AG09309 (cell line): ENCODE measurements at places on chromosomes 16 and 17.

- DNase-seq: no peak
These were observed 469.6 kb downstream of the SOX9 start for GRCh38 chr17:72590382-72590781.

DNA sequence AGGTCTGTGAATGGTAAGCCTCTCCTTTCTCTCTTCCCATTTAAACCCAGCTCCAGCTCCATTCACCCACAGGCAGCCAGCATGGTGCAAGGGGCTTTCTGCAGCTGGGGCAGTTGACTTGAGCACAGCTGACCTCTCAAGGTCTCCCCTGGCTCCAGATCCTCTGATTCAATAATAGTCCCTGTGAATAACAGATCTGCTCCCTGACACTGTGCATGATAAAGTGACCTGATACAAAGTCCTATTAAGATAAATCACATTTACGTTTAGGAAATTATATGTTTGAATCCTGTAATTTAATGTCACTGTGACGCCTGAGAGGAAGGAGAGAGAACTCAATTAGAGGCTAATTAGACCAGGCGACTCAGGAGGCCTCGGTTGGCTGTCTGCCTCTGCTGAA lies 540.4 kb upstream of the CDH11 start:
- DNase-seq: no peak

DNA sequence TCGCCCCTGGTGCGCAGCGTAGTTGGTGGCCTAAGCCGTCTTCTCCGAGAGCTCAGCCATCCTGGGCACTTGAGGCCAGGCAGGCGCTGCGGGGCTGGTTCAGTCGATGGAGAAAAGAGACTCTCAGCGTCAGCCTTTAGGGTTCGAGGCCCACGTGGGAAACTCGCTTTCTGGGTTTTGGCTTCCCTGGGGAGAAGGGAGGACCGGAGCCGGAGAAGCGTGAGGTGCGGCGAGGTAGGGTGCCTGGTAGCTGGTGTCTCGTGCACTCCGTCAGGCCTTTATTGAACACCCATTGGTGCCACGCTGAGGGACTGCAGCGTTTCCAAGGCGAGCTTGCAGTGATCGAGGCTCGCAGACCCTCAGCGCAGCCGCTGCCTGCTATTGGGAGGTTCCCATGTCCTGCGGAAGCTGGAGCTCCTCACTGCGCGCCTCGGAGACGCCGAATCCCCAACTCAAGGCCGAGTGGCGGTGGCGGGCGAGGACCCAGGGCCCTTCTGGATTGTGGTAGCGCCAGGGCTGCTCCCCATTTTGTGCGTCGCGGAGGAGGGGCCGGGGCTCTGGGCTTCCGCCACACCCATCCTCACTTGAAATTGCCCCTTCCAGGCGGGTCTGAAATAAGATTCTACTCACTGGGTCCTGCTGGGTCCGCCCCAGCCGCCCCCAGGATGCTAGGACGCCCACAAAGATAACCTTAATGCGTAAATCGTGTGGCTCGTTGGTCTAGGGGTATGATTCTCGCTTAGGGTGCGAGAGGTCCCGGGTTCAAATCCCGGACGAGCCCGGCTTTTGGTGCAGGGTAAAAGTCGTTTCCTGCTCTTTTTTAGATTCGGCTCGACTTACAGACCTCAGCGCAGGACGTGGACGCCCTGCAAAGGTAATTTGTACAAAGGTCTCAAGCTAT lies 1.2 kb downstream of the OR1F1 start:
- no peak for DNase-seq

DNA sequence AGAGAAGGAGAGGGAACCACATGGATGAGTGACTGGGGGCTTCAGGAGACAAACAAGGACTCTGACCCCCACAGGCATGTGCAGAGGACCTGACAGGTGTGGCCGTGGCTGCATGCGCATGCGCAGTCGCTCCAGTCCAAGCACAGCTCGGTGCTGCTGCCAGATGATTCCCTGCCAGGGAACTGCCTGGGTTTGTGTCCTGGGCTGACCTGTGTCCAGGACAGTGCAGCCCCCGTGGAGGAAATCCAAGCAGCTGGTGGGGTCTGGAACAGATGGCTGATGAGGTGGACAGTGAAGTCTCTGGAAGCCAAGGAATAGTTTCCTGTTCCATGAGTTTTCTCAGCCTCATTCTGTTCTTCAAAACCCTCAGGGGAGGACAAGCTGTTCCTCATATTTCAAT lies 27.3 kb downstream of the LASP1 start:
- no peak for DNase-seq

DNA sequence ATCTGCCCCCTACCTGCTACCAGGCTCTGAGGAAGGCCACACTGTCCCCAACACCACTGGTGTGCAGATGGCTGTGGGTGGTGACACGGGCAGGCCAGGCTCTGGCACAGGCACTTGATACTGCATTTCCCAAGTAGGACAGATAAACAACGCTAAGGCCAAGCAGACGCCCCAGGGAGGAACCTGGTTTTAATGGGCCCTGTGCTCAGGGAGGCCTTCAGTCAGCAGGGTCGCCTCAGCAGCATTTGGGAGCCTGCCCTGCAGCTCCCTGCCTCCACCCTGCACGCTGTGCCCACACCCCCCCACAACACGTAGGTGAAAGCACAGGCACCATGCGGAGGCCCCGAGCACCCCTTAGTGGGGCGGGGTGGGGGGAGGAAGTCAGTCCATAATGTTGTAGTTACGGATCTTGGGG lies 3.3 kb upstream of the FASN start:
- no peak for DNase-seq

DNA sequence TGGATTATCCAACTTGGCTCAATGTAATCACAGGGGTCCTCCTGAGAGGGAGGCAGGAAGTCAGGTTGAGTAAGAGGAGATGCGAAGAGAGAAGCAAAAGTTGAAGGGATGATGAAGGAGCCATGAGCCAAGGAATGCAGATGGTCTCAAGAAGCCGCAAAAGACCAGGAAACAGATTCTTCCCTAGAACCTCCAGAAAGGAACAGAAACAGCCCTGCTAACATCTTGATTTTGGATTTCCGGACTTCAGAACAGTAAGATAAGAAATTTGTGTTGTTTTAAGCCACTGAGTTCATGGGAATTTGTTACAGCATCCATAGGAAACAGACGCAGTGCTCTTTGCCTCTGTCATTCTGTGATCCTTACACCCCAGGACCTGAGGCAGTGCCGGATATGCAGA lies 26.8 kb downstream of the CMTR2 start:
- no peak for DNase-seq

DNA sequence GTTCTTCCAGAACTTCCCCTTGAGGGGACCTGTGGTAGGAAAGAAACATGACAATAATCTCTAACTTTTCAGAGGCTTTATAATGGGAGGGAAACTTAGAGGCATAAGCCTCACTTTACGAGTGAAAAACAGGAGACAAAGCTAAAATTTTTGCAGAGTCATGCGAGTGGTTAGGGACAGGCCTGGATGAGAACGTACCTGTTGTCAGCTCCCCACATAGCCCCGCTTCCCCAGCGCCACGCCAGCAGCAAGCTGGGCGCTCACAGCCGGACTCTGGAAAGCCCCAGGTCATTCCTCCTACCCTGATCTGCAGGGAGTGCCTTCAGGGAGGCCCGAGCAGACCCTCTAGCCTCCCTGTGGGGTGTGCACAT lies 53.6 kb downstream of the LDHD start:
- DNase-seq: no peak

DNA sequence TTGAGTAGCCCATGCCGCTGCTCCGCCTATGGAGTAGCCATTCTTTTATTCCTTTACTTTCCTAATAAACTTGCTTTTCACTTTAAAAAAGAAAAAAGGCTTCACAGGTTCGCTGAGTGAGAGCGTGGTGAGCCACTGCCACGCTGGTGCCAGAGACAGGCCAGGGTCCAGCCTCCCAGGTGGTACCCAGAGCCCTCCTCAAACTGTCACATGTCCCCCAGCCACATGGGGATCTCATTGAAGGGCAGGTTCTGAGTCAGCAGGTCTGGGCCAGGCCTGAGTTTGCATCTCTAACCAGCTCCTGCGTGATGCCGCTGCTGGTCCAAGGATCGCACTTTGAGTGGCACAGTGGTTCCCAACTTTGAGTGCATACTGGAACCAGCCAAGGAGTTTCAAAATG lies 36.2 kb downstream of the RBFOX3 start:
- no peak for DNase-seq

- no peak for DNase-seq
These were observed 41.1 kb upstream of the CRISPLD2 start for GRCh38 chr16:84778720-84779119.

DNA sequence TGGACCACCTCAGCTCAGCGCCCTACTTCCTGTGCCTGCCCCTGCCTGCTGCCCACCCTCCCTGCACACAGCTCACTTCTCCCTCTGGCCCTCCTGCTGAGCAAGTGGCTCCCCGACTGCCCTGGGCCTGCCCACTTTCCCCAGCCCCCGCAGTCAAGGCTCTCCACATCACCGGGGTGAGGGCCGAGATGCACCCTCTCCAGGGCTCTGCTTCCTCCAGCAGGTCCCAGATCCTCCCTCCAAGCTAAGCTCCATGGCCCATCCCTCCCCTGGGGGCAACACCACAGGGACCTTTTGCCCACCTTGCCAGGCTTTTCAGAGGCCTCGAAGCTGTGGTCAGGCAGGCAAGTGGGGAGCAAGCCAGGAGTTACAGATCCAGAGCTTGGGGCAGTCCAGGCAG lies 820.2 kb downstream of the KCNJ18 start:
- no peak for DNase-seq

DNA sequence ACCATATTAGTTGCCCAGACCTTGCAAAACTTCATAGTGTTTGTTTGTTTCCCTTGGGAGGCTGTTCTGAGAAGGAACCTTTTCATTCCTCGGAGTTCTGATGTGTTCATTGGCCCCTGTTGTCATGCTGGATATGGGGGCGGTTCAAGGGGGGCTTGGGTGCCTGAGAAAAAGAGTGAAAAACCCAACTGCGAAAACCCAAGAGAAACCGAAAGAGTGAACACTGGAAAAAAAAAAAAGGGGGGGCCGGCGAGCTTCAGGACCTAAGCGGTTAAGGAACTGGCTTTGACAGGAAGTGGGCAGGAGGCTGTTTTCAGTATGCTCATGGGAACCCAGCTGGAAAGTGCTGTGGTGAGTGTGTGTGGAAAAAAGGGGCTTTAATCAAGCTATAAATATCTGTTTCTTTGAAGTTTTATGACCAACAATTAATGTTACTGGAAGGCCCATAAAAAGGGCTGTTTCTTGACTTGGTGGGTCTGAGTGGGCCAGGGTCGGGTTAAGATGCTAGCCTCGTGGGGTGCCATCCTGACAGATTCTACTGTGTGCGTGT lies 510.7 kb downstream of the MAF start:
- no peak for DNase-seq

DNA sequence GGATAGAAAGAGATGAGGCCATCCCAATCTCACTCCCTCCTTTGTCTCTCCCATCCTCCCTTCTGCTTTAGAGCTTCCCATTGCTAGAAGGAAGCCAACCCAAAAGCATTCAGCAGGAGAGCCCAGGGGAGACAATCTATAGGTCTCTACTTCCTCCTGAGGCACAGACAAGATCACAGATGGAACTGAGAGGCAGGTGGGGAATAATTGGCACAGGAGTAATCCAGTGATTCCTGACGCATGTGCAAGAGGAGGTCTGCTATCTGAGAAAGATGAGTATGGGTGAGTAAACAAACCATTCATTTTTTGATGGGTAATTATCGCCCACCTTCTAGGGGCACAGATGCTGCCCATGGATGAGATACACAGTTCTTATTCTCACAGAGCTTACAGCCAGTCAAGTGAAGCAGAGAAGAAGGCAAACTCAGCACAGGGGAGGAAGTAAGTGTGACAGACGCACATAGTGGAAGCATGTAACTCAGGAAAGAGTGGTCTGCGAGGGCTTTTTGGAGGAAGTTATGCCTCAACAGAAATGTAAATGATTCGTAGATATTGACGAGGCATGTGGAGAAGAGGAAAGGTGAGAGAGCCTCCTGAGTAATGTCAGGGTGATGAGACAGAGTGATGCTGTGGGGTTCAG lies 88.9 kb upstream of the HLF start:
- no peak for DNase-seq

DNA sequence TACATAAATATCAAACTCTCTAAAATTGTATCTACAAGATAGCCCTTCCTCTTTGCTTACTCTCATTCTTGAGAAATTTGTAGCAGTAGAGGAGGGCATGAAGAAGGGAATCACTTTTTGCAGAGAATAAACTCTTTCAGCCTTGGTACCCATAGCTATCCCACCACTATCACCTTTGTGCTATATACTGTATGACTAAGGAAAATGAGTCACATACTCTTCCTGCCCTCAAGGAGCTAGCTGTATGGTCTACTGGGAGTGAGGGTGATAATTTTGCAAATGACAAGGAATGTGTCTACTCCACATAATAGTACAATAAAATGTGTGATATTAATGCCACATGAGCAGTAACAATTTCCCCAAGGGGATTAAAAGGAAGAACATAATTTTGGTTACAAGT lies 184.6 kb upstream of the WSB1 start:
- no peak for DNase-seq

GRCh38 chr16:55426865-55427484 lies 52.0 kb upstream of the MMP2 start:
- no peak for DNase-seq

DNA sequence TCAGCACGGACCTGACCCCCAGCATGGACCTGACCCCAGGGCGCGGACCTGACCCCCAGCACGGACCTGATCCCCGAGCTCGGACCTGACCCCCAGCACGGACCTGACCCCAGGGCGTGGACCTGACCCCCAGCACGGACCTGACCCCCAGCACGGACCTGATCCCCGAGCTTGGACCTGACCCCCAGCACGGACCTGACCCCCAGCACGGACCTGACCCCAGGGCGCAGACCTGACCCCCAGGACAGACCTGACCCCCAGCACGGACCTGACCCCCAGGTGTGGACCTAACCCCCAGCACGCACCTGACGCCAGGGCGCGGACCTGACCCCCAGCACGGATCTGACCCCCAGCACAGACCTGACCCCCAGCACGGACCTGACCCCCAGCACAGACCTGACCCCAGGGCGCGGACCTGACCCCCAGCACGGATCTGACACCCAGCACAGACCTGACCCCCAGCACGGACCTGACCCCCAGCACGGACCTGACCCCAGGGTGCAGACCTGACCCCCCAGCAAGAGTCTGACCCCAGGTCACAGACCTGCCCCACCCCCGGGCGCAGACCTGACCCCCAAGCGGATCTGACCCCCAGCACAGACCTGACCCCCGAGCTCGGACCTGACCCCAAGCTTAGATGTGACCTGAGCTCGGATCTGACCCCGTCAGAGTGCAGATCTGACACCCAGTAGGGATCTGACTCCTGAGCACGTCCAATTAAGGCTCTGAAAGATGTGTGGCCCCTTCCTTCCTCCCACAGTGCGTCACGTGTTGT lies 98.7 kb downstream of the C16orf95 start:
- no peak for DNase-seq

- DNase-seq: peak; percentile 90
These were observed 11.6 kb upstream of the MARCHF10 start for GRCh38 chr17:62819511-62820221.

DNA sequence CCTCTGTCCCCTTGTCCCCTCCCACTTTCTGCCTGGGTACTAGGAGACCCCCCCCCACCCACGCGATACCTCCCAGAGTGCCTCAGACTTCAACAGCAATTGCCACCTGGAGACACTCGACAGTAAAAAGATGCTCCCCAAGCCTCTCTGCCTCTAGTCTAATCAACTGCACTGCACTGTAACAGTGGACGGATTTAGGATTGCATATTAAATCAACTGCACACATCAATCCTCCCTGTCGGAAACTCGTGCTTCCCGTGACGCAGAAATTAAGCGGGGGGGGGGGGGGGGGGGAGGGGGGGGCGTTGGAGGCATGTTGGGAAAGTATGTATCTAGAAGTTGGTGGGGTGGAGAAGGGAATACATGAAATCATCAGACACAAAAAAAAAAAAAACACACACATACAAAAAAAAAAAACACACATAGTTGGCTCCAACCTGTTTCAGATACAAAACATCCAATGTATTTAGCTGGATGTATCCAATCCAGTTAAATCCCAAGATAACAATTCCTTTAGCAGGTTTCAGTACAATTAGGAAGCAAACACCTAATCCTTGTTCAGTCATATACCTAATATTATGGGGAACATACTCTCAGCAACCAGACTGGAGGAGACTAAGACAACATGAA lies 29.7 kb downstream of the FAM222B start:
- DNase-seq: peak; percentile 3
